Uterus (tissue), 4 donors: ENCODE measurements at places on chromosomes 16 and 17.
A peak's percentile ranks its signal among the peaks of the same experiment; 100 is the strongest.

GRCh38 chr16:84700446-84701300, 873 bp downstream of the USP10 start:
- no peak for DNase-seq

GRCh38 chr17:70882504-70882903, 713.2 kb downstream of the KCNJ2 start:
- DNase-seq, result no peak

- DNase-seq, result no peak
Measured at GRCh38 chr17:41678411-41678906, 10.2 kb upstream of the EIF1 start.

DNA sequence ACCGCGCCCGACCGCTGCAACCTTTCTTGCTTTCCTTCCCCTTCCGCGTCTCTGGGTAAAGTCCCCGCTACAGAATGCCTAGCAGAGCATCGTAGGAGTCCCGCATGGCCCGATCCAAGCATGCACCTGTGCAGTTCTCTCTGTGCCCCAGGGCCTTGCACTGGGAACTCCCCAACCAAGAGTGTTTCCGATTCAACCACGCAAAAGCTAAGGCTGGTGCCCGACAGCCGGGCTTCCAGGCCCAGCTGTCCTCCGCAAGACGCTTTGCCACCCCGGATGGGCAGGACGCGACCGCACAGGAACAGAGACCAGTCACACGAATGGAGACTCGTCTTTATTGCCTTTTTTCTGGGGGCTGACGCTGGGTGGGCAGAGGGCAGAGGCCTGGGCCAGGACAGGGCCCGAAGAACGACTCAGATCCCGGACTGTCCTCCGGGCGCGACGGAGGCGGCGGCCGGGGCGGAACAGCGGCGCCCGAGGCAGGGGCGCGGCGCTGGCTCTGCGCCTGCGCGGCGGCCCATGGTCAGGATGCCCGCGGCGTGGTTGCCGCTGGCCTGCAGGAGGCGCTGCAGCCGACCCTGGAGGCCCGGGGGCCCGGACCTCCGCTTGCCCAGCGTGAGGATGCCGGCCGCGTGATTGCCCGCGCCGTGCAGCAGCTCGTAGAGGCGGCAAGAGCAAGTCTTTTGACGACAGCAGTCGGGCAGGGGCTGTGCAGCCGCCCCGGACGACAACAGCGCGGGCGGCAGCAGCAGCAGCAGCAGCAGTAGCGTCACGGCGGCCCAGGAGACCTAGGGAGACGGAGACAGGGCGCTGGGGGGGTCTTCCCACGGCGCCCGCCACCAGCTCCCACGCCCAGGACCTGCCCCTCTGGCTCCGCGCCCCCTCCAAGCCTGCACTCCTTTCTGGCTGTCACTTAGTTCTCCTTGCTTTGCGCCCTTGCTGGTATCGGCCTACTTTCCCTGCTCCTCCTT, 1.2 kb downstream of the HCRT start:
- peak; percentile 50 for DNase-seq

GRCh38 chr16:8708536-8708935, 34.1 kb downstream of the ABAT start:
- no peak for DNase-seq

GRCh38 chr16:84476401-84476800, 28.1 kb downstream of the MEAK7 start:
- DNase-seq, result no peak

GRCh38 chr17:74981979-74982662, 5.3 kb upstream of the CDR2L start:
- DNase-seq, result peak; percentile 69

- DNase-seq, result no peak
Measured at GRCh38 chr17:78960928-78961327, 18.8 kb downstream of the LGALS3BP start.

GRCh38 chr17:3497101-3497500, 21.3 kb downstream of the ASPA start:
- no peak for DNase-seq

DNA sequence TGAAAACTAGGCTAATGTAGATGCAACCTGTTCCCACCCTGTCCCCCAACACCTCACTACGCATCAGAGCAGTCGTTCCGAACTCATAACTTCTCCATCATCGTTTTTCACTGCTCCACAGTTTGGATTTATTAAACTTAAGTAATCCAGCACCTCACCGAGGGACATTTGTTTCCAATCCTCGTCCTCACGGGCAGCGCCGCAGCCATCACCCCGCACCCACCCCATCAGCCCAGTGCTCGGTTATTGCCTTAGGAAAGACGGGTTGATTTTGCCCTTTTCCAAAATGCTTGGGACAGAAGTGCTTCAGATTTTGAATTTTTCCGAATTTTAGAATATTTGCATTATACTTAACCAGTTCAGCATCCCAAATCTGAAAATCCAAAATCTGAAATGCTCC, 71.0 kb upstream of the DOC2B start:
- no peak for DNase-seq

GRCh38 chr17:82021900-82022309, 773 bp downstream of the CENPX start:
- no peak for DNase-seq

- no peak for DNase-seq
Measured at GRCh38 chr17:51618476-51618875, 358.1 kb downstream of the UTP18 start.

DNA sequence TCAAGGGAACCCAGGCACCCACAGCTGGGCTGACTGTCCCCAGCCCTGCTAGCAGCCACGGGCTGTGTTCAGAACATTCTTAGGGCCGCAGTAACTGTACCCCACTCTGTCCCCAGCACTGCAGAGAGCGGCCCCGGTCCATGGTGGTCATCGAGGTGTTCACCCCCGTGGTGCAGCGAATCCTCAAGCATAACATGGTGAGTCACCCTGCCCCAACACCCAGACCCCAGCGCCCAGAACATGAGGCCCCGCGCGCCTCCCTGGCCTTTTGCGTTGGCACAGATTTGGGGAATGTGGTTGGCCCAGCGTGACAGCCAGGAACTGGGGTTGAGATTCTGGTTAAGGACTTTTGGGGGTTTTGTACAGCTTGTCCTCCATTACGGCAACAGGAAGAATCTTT, 114.9 kb upstream of the PLCG2 start:
- no peak for DNase-seq

DNA sequence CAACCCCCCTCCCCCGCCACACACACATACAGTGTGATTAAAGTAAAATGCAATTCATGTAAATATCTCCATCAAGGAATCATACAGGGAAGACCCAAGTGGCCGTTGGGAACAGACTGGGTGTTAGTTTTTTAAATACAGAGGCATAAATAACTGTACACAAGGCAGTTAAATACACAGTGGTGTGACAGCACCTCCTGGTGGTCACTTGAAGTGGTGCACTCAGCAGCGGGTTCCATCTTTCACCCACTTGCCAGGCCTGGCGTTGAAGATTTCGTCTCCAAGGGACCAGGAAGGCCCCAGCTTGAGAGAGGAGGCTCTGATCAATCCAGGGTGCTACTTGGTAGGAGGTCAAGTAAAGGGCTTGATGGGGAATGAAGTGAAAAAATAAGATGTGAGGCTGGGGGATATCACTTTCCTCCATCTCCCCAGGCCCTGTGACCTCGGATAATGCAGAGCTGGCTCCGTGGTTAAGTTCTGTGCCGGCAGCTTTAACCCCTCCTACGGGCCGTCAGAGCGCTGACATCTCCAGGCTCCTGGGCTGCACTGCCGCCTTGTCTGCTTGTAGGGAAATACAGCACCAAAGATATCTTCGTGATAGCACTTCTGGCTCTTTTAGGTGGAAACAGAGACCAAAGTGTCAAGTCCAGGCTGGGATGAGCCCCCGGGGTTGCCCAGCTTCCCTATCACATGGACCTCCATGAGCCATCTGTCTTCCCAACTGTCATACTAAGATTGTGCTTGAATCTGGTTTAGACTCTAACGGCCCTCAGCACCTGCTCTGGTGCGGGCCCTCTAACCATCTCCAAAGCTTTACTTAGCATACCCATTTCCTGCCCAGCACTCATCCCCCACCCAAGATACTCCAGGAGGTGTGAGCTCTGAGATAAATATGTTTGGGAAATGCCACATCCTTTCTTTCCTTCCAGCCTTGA, 20.7 kb downstream of the LGALS9 start:
- peak; percentile 70 for DNase-seq

- DNase-seq, result no peak
Measured at GRCh38 chr16:46807336-46807735, 23.6 kb downstream of the C16orf87 start.

DNA sequence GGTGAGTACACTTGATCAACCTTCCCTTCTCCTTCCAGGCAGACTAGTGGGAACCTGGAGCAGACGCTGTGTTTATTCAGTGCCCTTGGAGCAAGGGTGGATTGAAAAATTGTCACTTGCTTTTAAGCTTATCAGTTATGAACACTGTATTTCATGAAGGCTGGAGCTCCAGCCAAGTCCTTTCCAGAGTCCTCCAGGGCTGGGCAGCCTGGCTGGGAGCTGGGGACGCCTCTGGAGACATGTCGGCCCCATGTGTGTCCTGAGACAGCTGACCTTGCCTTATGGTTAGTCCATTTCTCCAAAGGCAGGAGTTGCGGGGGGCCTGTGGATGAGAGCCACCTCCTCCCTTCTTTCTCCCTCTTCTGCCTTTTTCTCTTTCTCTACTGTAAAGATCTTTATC, 67.0 kb downstream of the RAP1GAP2 start:
- no peak for DNase-seq

- DNase-seq, result no peak
Measured at GRCh38 chr17:35315283-35315682, 58.1 kb downstream of the SLFN11 start.
